Activated CD4-positive, alpha-beta T cell treated with anti-CD3 and anti-CD28 coated beads, Interleukin-2, amount 50 U/mL, for 16 hours (primary cell): ENCODE measurements at places on chromosomes 2 and 18.

- DNase-seq, result no peak
Measured at GRCh38 chr18:64966667-64967066, 784.1 kb upstream of the CDH7 start.

GRCh38 chr2:128442891-128443302 lies 124.2 kb upstream of the HS6ST1 start:
- no peak for DNase-seq

DNA sequence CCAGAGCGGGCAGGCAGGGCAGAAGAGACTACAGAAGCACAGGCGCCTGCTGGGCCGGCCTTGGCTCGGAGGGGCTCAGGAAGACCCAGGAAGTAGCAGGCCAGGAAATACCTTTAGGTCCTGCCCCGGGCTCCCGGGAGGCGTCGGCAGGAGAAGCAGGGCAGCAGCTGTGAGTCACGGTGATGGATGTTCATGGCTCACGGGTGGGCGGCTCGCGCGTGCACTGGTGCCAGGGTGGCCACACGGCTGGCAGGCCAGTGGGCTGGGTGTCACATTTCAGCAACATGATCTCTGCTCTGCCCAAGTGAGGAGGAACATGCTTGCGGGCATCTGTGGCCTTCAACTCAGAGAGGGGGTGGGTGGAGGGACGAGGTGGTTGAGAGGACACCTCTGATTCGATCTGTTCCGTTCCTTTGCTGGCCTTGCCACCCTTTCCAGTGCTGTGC lies 139.3 kb downstream of the KLHL29 start:
- no peak for DNase-seq

- DNase-seq, result no peak
Measured at GRCh38 chr2:237198164-237198855, 112.6 kb downstream of the COPS8 start.

DNA sequence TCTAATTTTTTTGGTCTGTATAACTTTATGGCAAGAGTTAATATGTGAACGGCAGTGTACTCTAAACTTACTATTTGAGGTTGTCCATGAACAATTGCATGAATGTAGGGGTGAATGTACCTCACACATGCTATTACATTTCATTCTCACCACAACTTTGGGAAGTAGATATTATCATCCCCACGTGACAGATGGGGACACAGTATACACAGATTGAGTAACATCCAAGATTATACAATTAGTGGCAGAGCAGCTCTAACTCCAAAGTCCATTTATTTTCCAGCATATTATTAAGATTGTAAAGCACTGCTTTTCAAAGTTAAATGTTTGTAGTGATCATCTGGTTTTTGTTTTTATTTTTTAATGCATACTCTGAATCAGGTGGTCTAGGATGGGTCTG lies 622.1 kb upstream of the ZEB2 start:
- DNase-seq, result no peak

- no peak for DNase-seq
Measured at GRCh38 chr2:43890855-43891254, 52.1 kb downstream of the ABCG8 start.

GRCh38 chr2:8380026-8380425 lies 301.8 kb upstream of the ID2 start:
- no peak for DNase-seq

- no peak for DNase-seq
Measured at GRCh38 chr2:29022679-29023078, 41.6 kb downstream of the TOGARAM2 start.

DNA sequence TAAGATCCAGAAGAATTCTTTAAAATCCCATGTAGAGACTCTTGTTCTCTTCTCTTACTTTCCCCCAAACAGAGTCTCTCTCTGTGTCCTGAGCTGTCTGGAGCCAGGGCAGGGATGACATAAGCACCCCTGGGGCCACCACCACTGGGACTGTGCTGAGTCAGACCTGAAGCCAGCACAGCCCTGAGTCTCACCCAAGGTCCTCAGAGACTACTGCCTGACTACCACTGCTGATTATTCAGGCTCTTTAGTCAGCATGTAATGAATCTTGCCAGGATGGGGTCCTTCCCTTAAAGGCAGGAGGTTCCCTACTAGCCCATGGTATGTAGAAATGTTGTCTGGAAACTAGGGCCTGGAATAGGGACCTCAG lies 34.9 kb upstream of the DYNC1I2 start:
- DNase-seq, result peak; percentile 11

DNA sequence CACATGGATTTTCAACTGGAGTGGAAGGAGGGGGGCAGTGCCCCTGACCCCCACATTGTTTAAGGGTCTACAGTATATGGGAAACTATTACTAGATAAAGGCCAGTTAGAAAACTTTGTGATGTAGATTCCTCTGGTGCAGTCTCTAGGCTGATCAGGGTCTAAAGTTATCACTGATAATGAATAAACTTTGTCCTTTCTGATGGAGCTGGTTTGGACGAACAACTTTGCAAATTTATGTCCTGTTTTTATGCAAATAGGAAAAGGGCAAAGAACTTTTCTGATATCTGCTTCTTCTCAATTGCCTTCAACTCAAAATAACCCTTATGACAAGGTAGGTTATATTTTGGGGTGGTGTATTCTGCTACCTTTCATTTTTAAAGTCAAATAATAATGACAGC lies 829.2 kb upstream of the ACVR2A start:
- no peak for DNase-seq

DNA sequence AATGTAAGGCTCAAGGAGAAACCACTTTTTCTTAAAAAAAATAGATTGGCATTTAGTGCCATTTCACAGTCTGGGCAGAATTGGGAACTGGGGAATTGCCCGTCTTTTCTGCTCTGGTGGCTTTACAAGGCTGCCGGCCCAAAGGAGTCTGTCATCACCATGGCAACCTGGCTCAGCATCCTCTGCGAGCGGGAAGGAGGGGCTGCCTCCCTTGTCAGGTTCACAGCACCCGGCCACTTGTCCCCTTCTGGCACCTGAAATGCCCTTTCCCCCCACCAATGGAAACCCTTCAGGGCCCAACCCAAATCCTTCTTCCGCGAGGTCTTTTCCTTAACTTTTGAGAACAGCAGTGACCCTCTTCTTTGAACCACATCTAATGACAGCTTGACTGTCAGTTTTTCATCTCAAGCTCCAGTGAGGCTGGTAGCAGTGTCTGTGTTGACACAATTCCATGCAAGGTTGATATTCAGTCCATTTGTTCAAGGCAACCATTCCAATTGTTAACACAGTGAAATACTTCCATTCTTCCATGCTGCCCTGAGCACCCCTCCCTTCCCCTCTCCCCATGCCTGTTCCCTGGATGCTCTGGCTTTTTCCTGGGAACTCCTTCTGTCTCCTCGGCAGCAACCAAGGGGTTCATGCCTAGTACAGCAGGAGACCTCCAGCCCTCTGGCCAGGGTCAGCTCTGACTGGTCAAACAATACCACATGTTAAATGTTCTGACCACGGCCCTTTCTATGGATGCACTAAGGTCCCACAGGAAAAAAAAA lies 79.6 kb downstream of the DNER start:
- DNase-seq, result no peak

DNA sequence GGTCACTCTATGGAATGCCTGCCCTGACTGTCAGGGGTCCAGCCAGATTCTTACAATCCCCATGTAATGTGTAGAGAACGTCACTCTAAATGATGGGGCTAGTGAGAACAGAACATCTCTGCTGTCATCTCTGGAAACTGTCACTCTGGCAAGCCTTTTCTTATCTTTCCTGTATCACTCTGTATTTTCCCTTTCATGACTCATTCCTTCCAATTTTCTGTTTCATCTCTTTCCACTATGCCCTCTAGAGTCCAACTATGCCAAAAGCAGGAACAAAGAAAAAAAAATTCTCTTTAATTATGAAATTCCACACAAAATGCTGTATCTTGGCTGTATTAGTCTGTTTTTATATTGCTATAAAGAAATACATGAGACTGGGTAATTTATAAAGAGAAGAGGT lies 608.8 kb downstream of the ADCYAP1 start:
- peak; percentile 26 for DNase-seq

DNA sequence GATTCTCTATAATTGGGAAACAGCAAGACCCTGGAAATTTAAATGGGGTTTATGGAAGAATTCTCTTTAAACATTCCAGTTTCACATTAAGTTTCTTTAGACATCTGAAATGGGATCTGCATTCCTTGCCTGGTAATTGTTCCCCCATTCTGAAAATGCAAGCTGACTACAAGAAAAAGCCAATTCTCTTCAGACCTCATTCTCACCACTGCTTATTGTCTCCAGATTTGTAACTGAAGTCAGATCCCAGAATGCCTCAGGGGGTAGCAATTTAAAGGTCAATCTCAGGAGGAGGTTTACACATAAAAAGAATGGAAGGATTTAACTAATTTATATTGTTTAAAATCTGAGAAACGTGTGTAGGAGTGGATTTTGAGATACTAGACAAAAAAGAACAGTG lies 41.2 kb downstream of the COL3A1 start:
- DNase-seq, result no peak

DNA sequence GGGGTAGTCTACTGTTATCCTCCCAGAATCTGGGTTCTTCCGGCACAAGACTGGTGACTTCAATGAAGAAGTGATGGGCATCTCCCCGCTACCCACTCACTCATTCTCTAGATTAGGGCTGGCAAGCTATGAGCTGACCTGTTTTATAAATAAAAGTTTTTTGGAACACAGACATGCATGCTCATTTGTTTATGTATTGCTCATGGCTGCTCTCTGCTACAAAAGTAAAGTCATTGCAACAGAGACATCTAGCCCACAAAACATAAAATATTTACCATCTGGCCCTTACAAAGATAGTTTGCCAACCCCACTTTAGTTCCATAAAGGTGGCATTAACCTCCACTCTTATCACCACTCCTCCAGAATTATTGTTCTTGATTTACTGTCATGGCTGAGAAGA lies 39.1 kb upstream of the SPATS2L start:
- DNase-seq, result no peak

DNA sequence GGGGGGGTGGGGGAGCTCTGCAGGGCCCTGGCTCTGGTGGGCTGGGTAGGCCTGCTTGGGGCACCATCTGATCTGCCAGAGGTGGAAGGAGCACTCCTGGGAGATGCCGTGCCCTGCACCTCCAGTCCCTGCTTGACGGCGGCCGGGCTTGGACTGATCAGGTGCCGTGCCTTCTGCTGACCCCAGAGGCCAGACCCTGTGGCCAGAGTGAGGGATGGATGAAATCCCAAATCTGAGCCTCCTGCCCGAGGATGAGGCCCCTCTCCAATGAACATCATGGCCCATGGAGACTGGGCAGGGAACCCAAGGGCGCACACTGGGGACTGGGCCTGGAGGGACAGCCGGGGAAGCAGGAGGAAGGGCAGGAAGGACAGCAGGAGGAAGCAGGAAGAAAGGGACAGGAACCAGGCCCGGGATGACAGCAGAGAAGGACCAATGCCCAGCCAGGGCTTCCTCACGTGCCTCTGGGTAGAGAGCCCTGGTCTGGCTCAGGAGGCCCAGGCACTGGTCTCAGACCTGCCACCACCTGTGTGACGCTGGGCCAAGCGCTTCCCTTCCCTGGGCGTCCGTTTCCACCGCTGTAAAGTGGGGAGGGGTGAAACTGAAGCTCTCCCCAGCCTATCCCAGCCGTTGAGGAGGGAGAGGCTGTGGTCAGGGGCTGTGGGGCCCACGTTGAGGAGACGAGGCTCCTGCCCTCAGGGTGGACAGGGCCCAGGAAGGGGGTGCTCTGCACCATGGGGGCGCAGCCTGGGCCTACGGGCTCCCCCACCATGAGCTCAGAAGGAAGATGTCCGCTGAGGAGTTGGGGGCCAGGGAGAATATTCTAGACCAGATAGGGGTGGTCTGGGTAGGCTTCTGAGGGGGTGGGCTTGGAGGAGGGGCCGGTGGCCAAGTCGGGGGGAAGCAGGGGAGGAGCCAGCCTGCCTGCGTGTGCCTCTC lies 1.0 kb upstream of the GPR35 start:
- no peak for DNase-seq

- DNase-seq, result no peak
Measured at GRCh38 chr2:229422063-229422462, 151.0 kb upstream of the PID1 start.
